Lower leg skin (tissue), 4 donors: ENCODE measurements at places on chromosomes 1 and 21. TPM values are rescaled to one million over a fixed set of nuclear protein-coding genes. Genes with fewer than 3 reads are reported as not detected.
A peak's percentile ranks its signal among the peaks of the same experiment; 100 is the strongest.

DNA sequence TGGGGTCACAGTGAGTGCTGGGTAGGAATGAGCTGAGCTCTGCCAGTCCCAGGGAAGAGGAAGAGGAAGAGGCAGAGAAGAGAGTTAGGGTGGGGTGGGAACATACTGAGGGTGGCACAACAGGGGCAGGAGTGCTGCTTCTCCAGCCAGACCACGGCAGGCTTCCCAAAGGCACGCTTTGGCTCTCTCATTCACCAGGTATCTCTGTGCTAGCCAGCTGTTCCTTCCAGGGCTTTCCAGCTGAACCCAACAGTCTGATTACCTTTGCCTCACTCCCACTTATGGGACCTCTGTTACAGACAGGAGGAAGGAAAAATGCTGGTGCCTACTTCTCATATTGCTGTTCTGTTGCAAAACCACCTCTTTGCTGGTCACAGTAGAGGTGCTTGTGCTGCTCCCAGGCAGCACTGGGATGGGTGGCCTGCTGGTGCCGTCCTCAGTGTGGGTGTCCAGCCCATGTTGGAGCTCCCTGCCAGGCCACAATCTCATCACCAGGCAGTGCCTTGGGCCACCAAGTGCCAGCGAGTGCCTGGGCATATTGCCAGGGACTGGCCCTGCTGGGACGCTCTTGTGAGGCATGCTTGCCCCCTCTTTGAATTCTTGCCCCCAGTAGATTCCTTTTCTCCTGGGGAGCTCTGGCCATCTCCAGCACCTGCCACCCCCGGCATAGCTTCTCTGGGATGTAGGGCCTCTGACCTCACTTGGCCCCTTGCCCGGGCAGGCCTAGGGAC, 2.1 kb downstream of the ADORA1 start:
- DNase-seq = peak; percentile 80

DNA sequence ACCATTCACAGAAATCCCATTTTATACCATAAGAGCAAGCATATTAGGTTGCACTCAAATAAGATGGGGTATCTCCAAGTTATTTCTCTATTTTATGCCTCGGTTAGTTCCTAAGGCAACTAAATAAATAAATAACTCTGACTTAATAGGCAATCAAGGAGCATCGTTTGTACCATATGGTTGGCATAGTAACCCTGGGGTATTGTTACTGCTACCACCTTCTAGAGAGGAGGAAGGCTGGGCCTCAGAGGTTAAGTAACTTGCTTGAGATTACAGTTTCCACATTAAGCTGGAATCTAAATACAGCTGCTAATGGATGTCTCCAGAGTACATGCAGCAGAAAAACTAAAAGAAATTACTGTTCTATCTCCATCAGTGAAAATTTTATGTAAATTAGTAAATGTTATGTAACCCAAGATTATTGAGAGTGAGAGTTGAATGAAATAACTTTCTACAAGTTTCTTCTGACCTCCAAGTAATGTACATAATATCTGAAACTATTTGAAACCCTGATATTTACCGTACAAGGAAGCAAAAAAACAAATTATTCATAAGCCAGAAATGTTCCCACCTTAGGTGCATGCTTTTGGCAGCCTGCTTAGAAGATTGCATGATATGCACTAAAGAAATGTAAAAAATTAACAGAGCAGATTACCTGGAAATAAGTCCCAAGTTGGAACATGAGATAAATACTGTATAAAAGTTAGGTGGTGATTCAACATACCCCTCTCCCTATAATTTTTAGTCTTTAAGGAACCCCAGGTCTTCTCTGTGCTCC, 127.0 kb downstream of the CRB1 start:
- no peak for DNase-seq

DNA sequence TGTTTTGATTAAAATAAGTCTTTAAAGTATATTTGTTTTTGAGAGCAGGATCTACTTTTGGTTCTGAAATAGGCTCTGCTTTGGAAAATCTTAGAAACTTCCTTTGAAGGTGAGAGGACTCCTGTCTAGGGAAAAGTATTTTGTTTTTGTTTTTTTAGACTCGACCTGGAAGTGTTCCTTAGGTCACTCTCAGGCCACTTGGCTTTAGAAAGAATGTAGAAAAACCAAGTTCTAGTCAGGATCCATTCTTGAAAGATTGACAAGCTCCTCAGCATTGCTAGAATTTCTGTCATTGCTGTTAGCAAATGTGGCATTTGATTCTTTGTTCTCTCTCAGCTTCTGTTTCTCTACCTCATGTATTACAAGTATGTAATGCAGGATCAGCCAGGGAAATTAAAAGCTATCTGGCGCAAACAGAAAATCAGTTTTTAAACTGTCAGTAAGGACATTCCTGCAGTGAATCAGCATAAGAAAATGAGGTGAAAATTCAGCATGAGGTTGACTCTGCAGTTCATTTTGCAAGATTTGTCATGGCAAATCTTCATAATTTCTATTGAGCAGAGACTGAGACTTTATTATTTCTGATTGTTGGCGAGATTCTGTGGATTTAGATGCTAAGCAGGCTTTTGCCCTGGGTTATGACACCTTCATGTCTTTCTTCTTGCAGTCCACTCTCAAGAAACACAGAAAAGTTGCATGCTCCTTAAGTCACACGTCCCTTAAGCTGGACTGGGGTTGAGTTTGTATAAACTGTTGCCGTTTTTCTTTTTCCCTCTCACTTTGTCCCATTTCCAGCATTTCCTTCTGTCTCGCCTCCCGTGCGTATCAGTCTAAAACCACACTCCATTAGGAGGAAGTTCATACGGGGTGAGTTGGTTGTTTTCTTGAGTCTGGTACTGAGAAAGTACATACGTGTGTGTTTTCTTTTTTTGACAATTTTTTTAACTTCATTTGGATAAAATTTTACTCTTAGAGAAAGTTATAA, 12.6 kb downstream of the NTPCR start:
- no peak for DNase-seq

Gene CENPL
- total RNA-seq = 6.8 TPM

Gene IFNGR2
- 59.7 TPM for total RNA-seq

Gene GJA8
- not detected for total RNA-seq
